ENCODE measurements at places on chromosomes 11 and 22.

DNA sequence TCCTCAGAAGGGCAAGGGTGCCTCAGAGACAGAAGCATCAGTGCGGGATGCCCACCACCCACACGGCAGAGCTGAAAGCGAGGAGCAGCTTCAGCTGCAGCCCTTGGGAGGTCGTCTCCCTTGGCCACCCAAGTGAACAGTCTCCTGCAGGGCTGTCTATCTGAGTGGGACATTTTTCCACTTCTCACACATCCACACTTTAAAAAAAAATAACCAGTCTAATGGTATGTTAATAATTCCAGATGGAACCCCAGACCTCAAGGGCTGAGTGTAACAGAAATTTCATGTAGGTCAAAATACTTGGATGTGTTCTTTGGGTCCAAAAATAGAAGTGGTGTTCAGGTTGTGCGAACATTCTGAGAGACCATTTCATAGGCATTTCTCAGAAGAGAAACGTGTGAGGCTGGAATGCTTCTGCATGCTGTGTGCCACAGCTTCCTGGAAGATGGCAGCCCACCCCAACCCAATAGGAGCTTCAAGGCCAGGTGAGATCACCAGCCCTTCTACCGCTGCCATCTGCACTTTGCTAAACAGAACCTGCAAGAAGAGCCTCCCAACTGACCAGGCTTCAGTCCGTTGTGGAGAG, 623.2 kb downstream of the OPCML start:
- no peak for DNase-seq

DNA sequence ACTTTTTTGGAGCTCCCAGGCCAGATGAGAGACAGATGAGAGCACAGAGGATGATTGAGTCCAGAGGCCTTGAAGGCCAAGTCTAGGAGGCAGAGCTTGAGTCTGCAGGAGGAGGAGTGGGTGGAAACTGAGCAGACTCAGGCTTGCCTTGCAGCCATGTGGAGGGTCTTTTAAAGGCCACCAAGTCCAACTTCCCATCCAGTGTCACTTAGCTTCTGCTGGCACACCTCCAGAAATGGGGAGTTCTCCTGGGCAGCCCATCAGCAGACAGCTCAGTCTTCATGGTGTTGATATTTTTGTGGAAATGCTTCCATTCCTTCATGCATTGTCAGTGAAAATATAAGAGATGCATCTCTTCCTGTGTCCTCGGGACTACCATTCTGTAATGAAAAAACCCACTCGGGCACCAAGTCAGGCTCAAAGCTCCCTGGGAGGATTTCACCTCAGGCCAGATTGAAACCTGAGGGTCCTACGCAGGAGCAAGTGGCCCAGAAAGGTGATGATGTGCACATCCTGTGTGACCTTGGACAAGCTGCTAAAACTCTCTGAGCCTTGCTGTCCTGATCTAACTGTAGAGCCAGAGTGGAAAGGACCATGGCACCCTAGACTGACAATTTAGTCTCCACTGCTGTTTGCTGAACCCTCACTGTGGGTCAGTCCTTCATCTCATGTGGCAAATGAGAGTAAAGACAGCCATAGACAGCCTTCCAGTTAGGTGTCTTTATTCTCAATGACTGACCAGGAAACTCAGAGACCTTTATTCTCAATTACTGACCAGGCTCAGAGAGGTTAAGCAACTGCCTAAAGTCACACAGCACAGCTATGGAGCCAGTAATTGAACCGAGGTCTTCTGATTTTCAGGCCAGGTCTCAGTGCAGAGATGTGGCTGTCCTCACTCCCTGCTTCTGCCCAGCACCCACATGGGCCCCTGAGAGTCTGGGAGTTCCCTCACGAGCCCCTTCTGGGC, 2.9 kb upstream of the LRRC32 start:
- no peak for DNase-seq

DNA sequence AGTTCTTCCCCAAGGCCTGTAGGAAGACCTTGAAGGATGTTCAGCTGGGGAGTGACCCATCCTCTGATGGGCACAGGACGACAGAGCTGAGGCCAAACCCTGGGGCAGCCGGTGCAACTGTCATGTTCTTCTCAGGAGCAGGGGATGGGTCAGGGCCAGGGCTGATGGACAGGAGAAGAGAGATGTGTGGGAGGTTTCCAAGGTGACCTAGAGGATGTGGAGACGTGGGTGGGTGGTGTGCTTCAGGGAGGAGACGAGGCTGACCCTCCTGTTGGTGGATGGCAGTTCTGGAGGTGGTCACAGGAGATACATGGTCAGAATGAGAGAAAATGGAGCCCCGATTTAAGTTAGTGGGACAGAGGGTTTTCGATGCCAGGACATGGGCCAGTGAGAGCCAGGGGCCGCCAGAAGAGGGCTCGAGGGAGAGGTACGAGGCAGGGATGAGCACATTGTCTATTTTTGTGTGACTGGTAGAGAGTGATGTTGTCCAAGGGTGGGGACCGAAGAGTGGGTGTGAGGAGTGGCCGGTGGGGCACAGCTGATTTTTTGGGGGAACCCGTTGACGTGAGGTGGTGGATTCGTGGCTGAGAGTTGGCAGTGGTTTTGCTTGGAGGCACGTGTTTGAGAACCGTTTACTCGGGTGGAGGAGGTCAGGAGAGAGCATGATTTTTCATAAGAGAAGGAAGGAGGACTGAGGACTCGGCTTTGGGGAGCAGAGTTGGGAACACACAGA, 14.6 kb downstream of the TBC1D22A start:
- no peak for DNase-seq

- DNase-seq: no peak
These were observed 122.3 kb downstream of the SPATA19 start for GRCh38 chr11:133723056-133723455.

GRCh38 chr11:103987629-103988594, 48.5 kb upstream of the DDI1 start:
- DNase-seq: no peak

- no peak for DNase-seq
These were observed 4.3 kb upstream of the MB start for GRCh38 chr22:35621451-35621850.

DNA sequence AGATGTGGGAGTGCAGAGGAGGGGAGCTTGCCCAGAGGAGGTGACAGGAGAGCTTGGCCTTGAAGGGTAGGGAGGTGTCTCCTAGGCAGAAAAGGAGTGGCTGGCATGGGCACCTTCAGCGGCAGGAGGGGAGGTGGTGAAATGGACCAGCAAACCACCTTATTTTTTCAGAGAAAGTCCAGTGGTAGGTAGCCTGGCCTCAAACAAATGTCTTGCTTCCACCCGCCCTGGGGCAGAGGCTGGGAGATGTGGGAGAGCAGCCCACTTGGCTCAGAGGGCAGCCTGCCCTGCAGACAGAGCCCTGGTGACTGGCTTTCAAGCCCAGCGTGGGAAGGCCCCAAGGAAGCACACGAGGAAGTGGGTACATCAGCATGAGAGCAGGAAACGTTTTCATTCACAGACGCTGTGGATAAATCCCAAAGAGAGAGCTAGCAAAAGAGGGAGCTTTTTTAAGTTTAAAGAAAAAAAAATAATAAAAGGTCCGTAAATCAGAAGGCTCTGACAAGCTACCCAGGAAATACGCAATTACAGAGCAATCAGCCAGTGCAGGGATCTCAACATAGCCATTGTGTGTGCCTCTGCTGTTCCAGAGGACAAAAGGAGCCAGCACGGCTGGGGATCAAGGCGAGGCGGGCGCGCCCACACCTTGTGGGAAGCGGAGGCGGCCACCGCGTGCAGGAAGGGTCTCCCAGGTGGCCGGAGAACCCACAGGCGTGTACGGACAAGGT, 238.7 kb upstream of the PLET1 start:
- DNase-seq: no peak

DNA sequence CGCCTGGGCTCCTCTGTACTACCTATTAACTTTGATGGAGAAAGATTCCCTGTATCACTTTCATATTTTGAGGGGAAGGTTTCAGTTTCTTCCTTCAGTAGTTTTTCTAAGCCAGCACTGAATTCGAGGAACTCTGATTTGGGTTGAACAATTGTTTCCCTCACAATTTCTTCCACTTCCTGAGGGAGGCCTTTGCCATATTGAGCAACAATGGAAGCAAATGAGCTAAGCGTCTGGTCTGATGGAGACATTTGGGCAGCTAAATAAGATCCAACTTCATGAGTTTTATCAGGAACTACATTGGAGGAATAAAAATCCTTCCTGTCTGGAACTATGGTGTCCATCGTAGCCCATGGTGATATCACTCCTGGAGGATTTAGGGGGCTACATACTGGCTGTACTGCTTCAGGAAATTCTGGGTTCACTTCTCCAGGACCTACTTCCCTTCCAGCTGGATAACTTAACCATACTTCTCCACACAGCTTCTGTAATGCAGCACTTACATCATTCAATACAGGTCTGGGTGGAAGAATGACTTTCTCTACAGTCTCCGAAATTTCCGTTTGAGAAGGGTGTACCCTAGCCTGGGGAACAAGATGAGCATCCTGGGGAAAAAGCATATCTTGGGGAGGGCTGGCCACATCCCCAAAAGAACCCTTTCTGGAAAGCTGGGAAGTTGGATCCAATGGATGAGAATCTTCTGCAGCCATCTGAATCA, 38.9 kb upstream of the CCDC89 start:
- DNase-seq: no peak

GRCh38 chr22:39917776-39918495, 17.1 kb downstream of the GRAP2 start:
- DNase-seq: no peak

- peak; percentile 79 for DNase-seq
These were observed 37.2 kb upstream of the ACER3 start for GRCh38 chr11:76823481-76824028.

DNA sequence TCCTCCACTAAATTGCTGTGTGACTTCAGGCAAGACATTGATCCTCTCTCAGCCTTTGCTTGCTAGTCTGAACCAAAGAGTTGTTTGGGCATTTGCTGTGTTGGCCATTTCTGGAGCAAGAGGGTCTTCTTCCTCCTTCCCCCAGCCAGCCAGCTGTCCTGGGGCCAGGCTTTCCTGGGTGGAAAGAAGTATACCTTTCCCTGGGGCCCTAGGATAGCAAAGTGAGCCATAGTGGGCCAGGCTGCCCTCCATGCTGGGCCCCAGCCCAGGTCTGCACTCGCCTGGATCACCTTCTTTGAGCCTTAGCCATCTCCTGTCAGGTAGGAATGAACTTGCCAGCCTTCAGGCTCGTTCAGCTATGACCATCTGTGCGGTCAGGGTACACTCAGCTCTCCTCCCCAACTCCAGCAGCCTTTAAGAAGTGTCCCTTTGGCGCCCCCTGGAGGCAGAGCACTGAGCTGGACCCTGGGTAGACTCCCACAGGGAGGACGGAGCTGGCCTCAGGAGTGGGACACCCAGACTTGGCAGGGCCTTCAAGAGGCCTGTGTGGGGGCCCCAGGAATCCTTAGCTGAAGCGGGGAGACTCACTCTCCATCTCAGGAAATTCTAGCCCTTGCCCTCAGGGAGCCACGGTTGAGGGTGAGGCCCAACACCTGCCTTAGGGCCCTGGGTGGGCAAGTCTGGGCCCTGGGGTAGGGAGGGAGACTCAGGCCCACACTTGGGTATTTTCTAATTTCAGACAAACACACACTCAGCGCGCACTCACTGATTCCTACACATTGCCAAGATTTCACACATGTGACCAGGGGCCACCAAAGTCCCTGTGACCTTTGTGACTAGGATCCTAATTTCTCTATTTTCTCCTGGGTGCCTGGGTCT, 35.6 kb upstream of the TPBGL start:
- DNase-seq: peak; percentile 91

GRCh38 chr11:79515781-79516180, 75.0 kb upstream of the TENM4 start:
- DNase-seq: no peak

- DNase-seq: no peak
These were observed 1718.4 kb downstream of the LRRC4C start for GRCh38 chr11:39741066-39741465.

DNA sequence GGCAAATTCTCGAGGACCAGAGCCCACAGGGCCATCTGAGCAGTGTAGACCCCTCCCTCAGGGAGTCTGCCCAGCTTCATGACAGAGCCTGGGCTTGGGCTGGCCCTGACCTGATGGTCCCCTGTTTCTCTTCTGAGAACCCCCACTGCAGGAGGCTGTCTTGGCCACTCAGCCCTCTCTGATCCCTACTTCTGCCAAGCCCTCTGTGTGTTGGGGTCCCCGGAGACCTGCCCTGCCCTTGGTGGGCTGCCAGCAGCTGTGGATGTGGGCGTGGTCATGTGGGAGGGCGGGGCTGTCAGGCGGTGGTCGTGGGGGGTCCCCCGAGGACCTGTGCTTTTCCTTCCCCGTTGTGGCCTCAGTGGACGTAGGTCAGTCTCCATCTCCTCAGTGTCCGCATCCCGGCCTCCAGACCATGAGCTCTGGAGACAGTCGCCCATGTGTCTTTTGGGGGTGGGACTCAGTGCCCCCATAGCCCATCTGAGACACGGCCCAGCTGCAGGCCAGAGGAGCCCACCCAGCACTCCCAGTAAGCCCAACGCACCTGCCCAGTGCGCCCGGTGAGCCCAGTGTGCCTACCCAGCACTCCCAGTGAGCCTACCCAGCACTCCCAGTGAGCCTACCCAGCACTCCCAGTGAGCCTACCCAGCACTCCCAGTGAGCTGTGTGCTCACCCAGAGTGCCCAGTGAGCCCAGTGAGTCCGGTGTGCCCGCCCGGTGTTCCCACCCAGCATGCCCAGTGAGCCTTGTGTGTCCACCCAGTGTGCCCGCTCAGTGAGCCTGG, 409.2 kb downstream of the TBC1D22A start:
- DNase-seq: no peak

DNA sequence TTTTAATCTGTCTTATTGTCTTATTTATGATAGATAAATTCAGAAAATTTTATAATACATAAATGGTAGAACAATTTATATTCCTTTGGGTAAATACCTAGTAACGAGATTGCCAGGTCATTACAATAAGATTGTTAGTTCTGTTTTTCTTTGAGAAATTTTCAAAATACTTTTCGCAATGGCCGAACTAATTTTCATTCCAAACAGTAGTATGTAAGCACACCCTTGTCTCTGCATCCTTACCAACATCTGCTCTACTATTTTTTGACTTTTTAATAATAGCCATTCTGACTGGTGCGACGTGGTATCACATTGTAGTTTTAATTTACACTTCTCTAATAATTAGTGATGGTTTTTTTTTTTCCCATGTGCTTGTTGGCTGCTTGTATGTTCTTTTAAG, 351.4 kb upstream of the LUZP2 start:
- no peak for DNase-seq

GRCh38 chr11:101254037-101254436, 124.4 kb upstream of the PGR start:
- DNase-seq: no peak

DNA sequence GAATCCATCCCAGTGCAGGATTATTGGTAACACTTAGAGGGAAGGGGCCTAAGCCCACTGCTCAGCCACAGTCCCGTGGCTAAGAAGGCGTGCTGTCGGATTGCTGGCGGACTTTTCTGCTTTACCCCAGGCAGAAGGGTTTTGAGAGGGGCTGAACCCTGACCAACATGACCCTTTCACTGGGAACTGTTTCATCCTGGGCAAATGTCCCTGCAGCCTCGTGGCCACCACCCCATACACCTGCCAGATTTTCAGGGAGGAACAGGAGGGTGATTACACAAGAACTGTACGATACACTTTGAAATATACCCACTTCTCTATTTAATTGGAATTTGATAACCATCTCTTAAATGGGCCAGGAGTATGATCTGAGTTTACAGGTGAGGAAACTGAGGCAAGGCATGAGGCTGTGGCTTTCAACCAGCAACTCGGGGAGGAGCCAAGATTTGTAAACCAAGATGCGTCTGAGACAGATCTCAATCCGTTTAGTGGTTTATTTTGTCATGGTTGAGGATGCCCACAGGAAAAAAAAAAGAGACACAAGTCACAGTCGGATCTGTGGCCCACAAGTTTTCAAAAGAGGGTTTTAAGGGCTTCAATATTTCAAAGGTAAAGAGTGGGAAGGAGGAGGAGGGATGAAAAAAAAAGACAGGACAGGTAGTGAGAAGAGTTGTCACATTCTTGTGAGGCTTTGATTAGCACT, 6.1 kb upstream of the APOL3 start:
- no peak for DNase-seq

Data from H54 (cell line).